ENCODE measurements at places on chromosomes 7 and 10.

GRCh38 chr7:50475340-50475739, 25.2 kb upstream of the FIGNL1 start:
- no peak for DNase-seq

DNA sequence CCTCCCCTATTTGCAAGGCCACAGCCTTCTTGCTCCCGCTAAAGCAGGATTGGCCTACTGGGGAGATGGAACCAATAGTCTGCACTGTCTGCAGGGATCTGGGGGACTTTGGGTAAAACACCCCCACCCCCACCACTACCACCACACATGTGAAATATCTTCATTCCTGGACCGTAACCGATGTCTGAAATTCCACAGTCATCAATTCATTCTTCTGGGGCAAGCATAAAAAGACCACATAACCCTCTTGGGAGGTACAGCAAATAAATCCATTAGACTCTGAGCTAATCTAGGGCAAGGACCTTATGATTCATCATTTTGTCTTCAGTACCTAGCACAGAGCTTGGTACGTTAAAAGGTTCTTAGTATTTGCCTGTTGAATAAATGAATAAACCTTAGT, 307.8 kb downstream of the GPAM start:
- DNase-seq, result no peak

- DNase-seq, result no peak
Measured at GRCh38 chr10:121999301-121999700, 10.3 kb downstream of the TACC2 start.

DNA sequence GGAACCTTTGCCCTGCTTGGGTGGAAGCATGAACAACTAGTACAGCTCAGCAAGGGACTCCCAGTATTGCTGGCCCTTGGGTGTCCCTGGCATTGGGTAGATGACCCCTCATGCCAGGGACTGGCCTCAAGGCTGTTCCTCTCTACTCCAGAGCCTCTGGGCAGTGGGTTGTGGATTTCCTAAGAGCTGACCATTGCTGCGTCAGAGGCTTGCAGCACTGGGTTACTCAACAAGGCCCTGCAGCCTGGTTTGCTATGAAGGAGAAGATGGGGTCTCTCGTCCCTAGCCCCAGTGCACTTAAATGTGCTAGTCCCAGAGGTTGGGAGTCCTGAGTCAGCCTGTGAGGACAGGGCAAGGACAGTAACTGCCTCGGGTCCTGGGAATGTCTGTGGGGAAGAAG, 2.5 kb downstream of the VSIR start:
- no peak for DNase-seq

DNA sequence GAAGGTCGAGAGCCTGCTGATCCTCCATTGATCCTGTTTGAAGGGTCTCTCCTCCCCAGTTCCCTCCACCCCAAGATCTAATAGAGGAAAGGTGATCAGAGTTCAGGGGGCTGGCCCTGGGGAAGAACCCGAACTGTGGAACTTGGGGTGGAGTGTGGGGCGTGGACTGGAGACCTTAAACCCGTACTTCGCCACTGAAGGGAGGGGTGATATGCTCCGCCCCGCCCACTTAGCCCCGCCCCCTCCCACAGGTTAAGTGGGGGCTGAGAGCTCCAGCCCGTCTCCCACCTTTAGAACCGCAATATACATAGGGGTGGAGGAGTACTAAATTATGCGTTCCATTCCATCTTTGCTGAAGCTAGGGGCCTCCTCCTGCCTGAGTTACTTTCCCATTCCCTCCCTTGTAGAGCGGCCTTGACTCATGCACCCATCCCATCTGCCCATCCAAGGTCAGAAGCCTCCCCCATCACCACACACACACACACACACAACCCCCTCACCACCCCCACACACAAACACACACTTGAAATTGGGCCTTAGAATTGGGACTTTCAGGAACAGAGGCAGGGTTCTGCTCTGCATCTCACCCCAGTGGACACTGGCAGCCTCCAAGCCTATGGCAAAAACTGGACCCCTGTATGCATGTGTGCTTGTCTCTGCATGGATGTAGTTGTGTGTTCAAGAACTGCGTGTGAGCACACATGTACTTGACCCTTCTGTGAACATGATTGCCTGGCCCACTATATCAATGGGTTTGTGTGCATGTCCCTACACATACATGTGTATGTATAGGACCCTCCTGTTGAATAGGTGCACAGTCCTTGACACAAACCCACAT, 991 bp downstream of the SEMA4G start:
- no peak for DNase-seq

DNA sequence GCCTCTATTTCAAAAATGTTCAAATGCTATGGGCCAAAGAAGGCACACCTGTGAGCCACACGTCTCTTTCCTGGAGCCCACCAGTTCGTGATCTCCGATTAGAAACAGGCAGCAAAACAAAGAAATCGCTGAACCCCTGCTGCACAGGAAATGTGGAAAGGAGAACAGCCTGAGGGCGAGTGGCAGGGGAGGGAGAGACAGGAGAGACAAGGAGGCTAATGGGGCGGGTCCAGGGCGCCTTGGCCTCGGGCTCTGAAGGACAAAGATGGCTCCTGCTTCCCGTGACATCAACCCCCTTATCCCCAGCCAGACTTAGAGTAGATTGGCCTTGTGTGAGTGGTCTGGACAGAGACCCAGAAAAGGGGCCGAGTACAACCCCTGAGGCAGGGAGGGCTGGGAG, 62.4 kb upstream of the DOCK1 start:
- no peak for DNase-seq

DNA sequence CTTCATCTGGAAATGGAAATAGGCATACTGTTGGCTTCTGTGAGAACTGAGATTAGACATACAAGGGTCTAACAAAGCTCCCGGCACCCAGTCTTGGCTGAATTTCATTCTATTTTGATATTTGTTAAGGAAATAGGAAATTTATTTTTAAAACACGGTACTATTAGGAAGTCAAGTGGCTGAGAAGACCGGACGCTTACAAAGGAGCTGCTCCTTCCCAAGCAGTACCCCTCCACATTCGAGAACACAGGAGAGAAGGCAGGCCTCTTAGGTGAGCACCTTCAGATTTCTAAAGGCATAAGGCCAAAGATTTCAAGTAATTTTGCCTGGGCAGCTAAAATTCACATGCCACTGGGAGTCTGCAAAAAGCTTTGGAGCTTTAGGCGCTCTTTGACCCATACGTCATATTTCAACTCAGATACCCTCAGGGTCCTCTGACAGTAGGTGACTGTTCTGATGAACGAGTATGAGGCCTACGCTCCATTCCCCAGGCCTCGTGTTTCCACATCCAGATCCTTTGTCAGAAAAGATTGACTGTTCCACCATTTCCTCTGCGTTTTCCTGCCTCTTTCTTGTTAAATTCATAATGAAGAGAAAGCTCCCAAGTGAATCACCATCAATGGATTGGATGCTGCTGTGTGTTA, 17.3 kb downstream of the TRIL start:
- DNase-seq, result no peak

GRCh38 chr10:76466836-76467503, 1035.5 kb downstream of the LRMDA start:
- no peak for DNase-seq

- no peak for DNase-seq
Measured at GRCh38 chr10:60434418-60435046, 44.9 kb upstream of the ANK3 start.

GRCh38 chr7:129785685-129786514, 166.9 kb downstream of the UBE2H start:
- no peak for DNase-seq

DNA sequence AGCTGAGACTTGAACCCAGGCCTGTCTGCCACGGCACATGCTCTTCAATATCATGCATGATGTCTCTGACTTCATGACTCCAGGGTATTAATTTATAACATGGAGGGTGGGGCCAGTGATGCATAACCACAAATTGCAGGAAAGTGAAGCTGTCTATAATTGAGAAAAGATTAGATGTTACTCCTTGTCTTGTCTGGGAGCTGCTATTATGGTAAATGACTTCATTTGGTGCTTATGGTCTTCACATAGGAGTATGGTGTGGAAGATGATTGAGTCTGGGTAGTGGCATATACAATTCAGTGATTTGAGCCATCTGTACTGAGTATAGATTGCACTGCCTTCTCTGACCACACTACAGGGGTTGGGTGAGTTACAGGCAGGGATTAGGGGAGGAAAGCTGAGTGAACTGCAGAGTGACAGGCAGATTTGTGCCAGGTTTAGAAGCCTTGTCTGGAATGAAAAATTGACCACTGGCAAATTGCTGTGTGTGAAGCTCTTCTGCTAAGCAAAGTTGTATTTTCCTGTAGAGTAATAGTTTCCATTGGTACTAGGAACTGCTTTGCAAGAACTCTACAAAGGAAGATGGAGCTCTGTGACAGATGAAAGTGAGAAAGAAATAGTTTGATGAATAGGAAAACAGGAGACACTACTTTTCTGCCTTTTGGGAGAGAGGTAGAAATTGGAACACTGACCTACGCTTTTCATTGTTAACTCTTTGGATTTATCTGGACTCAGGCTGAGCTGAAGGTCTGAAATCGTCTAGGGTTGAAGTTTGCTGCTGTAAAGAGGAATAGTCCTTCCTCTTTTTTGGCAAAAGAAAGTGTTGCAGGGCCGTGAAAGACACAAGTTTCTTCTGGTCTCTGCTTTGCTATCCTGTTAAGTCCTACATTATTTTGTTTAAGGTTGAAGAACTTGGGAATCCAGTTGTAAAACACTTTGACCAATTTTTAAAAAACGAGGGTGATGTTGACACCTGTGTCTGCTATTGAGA, 2.7 kb downstream of the SND1 start:
- DNase-seq, result no peak

GRCh38 chr10:71796749-71797405, 23.6 kb upstream of the VSIR start:
- no peak for DNase-seq

- no peak for DNase-seq
Measured at GRCh38 chr7:111730476-111731300, 168.4 kb upstream of the IMMP2L start.

DNA sequence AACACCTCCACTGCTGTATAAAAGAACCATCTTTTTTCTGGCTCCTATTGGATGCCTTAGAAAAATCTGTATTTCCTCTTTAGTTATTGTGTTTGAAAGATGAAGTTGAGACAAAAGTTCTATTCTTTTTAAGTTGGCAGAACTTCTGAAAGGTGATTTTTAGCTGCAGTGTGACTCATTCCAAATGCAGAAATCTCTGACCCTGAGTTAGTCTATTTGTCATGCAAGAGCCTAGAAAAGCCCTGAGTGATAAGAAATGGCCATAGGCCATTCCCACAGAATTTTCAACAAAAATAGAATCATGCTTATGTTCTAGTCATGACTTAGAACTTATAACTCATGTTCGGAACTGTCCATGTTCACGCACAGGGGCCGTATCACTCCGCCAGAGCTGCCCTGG, 89.1 kb downstream of the EGFR start:
- DNase-seq, result no peak

DNA sequence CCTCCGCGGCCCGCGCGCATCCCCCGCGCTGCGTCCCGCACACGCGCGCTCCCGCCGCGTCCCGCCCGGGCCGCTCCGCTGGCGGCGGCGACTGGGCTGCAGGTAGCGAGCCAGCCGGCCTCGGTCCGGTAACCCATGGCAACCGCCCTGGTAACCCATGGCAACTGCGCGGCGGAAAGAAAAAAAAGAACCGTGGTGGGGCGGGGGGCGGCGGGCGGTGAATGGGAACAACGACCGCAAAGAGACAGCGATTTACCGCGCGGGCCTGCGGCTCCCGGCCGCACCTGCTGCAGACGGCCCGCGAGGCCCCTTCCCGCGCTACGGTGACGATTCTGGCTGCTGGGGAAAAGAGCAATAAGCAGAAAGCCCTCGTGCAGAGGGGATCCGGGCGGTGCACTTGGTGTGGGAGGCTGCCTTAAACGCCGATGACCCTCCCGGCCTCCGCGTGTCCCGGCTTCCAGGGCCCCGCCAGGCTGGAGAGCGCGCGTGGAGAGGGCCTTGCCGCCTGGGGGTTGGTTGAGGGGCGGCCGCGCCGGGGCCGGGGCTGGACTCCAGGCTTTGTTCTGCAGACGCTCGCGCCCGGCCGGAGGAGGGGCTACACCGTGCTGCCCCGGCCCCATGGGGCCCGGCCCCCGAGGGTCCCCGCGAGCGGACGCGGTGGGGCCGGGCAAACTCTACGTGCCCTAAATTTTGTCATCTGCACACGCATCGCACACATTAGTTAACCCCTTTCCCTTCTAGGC, 84.7 kb downstream of the SNX10 start:
- DNase-seq, result peak; percentile 74

- DNase-seq, result no peak
Measured at GRCh38 chr7:90958647-90959046, 305.6 kb upstream of the FZD1 start.

GRCh38 chr7:106419455-106420182, 134.8 kb upstream of the NAMPT start:
- DNase-seq, result no peak

DNA sequence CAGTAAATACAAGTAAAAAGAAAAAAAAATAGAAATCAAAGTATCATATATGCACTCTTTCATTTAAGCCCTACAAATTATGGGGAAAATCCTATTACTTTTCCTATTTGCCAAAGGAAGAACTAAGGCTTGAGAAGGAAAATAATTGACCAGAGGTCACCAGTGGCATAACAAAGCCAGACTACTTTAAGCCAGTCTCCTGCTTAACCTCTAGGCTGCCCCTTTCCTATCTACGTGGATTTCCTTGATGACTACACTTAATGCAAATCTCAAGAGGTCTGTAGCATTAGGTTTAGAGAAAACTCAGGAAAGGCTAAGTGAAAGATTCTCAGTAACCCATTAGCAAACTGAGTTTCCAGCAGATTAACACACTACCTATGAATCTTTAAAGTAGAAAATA, 49.8 kb downstream of the TPK1 start:
- DNase-seq, result no peak

DNA sequence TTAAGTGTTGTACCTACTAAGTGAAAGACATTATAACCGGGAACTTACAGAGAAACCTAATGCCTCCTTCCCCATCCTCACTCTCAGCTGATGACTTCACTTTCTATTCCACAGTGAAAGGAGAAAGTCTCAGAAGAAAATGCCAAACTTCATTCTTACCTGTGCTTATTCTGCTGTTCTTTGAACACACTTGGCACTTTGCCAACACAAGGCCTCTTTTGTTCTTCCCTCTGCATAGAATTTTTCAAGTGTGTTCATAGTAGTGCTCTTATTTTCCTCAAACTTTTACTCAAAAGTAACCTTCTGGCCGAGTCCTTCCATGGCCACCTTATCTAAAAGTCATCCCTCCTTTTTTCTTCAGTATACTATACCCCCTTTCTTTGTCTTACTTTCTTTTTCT, 59.4 kb upstream of the ETV1 start:
- DNase-seq, result no peak

GRCh38 chr10:75640381-75640780, 209.0 kb downstream of the LRMDA start:
- DNase-seq, result no peak

- no peak for DNase-seq
Measured at GRCh38 chr7:146565872-146566271, 449.3 kb downstream of the CNTNAP2 start.

Measured in activated CD8-positive, alpha-beta memory T cell treated with anti-CD3 and anti-CD28 coated beads for 24 hours (primary cell).